NCI-H446 (cell line): ENCODE measurements at places on chromosomes 4 and X.

- DNase-seq = no peak
These were observed 240.4 kb downstream of the FRMPD4 start for GRCh38 chrX:12378706-12379105.

- no peak for DNase-seq
These were observed 169.8 kb downstream of the BTC start for GRCh38 chr4:74624351-74625151.

DNA sequence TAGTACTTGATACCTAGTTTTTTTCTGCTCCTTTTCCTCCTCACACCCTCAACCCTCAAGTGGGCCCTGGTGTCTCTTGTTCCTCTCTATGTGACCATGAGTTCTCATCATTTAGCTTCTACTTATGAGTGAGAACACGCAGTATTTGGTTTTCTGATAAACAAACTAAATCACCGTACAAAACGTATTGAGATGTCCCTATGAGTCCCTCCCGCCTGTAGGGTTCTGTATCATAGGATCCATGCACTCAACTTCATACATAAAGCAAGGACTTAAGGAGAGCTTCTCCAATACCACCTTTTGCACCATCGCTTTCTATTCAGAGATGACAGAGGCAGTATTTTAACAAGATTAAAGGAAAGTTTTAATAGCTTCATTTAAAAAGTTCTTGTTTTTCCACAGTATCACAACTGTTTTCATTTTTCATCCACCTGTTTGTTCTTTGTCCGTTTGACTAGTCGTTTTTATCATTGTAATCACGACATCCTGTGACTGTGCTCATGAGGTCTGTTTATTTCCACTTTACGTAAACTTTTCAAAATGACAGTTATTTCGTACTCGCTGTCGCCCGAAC is 457 bp upstream of the RAB9A start:
- DNase-seq = no peak

- DNase-seq = no peak
These were observed 83.3 kb upstream of the HELT start for GRCh38 chr4:184934961-184935360.

GRCh38 chr4:76011700-76012387 is 4.5 kb upstream of the CXCL9 start:
- no peak for DNase-seq

- peak; percentile 34 for DNase-seq
These were observed 177.8 kb upstream of the C1QTNF7 start for GRCh38 chr4:15250021-15250441.

- no peak for DNase-seq
These were observed 2.5 kb downstream of the CCDC110 start for GRCh38 chr4:185468999-185469398.

DNA sequence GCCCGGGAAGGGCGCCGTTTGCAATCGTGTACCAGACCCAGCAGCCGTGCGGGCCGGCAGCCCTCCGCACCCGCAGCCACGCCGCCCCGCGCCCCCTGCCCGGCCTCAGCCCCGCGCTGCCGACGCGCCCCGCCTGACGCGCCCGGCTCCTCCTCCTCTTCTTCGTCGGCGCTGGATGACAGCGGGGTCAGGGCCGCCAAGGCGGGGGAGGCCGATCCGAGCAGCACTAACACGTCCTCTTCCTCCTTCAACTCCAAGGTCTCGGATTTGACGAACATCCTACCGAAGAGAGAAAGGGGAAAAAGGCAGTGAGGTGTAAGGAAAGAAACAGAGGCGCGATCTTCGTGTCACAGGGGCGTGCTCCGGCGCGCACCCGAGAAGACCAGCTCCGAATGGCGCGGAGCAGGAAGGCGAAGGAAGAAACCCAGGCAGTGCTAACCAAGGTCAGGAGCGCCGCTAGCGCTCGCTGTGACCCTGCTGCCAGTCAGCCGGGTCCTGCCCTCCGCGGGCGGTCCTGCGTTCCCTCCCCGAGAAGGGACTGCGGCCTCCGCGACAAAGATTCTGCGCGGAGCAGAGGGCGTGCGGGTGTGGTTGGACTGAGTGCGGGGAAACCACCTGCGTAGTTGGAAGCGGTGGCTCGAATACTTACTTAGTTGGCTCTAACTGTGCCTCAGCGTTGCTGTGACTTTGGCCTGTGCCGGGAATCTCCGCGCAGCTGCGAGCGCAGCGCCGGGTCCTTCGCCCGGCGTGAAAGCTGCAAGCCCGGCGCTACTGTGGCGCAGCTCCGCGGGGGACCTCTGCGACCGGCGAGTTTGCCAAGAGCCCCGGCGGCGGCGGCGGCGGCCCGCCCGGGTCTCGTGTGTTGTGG is 548 bp downstream of the NEUROG2 start:
- peak; percentile 36 for DNase-seq

- no peak for DNase-seq
These were observed at the start of gene SMIM10 for GRCh38 chrX:134990801-134991481. Gene SMIM10 (plus strand): TSS chrX:134990991. CDS start chrX:134991096, 105 bp downstream.
